Activated naive CD8-positive, alpha-beta T cell treated with anti-CD3 and anti-CD28 coated beads, Interleukin-2, amount 10 ng/mL, durations not matched to agents 7 days and 5 days (primary cell): ENCODE measurements at places on chromosomes 5 and 9. TPM values are rescaled to one million over a fixed set of nuclear protein-coding genes. Genes with fewer than 3 reads are reported as not detected.

Gene MEIKIN
- 0.55 TPM for total RNA-seq

Gene FOXI1
- total RNA-seq = not detected

Gene FST
- total RNA-seq = not detected

Gene ADCY2
- total RNA-seq = not detected

Gene SPATA31D4
- total RNA-seq = not detected

Gene WNT8A
- total RNA-seq = not detected

Gene CCDC192
- not detected for total RNA-seq

Gene AQP3
- total RNA-seq = 32.0 TPM

Gene ROPN1L
- 1.5 TPM for total RNA-seq

Gene PCDHGB5
- total RNA-seq = not detected
